ENCODE measurements at places on chromosomes 4 and X.

DNA sequence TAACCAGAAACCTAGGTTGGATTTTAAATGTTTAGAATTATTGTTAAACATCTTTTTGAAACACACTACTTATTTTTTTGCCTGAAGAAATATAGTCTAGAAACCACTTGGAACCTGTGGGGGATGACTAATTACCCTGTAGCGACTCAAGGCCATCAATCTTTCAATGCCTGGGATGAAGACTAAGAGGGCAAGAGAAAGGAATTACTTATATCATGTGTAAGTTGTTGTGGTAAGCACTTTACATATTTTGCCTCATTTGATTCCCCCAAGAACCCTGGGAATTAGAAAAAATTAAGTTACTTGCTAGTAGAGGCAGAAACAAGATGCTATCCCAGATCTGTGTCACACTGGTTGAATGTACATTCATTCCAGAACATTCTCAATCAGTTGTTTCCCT, 170.9 kb upstream of the GRIA3 start:
- DNase-seq, result no peak

GRCh38 chr4:109044431-109044830, 258.0 kb downstream of the COL25A1 start:
- no peak for DNase-seq

GRCh38 chrX:152405561-152405960, 45.6 kb downstream of the GABRA3 start:
- DNase-seq, result no peak

- no peak for DNase-seq
These were observed 154.9 kb downstream of the PJA1 start for GRCh38 chrX:69010339-69010738.

DNA sequence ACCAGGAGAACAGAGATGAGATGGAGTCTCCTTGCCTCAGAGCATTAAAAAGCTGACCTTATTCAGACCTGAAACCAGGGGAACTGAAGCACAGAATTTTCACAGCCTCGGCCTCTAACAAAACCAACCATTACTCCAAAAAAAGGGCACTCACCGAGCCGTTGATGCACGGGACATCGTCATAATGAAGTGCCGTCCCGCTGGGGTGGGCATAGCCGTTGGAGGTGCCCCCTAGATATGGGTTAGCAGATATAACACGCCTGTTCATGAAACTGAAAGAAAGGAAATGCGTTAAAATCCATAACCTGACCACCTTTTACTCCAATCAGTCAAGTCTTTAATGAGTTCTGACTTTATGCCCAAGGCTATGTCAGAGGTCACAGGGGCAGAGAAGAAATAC, 153.6 kb downstream of the AFAP1 start:
- DNase-seq, result no peak

All from stimulated activated effector memory CD8-positive, alpha-beta T cell treated with anti-CD3 and anti-CD28 coated beads, Interleukin-12 subunit alpha, Interleukin-12 subunit beta, amount 100 ng/mL, for 72 hours (primary cell).